ENCODE measurements at places on chromosomes 2 and 18.

GRCh38 chr2:72137498-72138010 lies 10.1 kb downstream of the CYP26B1 start:
- peak; percentile 89 for DNase-seq

DNA sequence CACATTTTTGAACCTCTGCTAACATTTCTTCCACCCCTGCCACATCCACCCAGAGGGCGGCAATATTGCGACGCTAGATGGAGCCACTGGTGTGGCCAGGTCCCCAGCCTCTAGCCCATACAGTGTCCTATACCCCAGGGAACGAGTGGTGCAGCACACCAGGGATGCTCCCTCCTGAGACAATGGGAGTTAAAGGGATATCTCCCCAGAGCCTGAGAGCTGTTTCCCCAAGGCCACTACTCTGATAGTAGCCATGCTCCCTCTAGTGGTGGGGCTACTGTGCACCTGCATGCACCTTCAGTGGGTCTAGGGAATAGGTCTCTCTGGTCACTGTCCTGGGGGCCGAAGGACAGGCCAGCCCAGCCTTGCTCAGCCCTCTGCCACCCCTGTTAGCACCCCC lies 336.4 kb upstream of the FSHR start:
- DNase-seq, result no peak

DNA sequence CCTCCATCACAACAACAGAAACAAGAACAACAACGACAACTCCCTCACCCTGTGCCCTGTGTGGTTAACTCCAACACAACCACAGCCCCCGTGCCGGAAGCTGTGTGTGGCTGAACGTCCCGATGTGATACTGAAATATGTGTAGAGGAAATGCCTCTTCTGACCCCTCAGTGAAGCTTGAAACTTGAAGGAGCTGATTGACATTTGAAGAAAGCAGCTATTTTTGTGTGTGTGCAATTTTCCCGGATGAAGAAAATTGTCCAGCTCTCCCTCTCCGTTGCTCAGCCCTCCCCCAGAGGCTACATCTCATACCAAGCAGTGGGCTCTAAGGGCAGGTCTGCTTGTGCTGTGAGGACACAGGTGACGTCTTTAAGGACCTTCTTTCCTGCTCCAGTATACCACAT lies 173.8 kb downstream of the ICOS start:
- no peak for DNase-seq

- DNase-seq, result peak; percentile 35
These were observed 62.4 kb downstream of the TXNL1 start for GRCh38 chr18:56575819-56576663.
